ENCODE measurements at places on chromosomes 11 and 22.

- H3K4me1 ChIP-seq, result peaks cover 48% of the 10 kb centered on the region
- H3K27me3 ChIP-seq, result no peaks in the 10 kb centered on the region
- peak; percentile 91 for DNase-seq
- H3K27ac ChIP-seq, result peak within 1 kb of the TSS; percentile 100
These were observed at the start of gene CSTF3 for GRCh38 chr11:33161120-33162005. CSTF3 (minus strand) TSS chr11:33161480; CDS start chr11:33161325, 155 bp downstream.

DNA sequence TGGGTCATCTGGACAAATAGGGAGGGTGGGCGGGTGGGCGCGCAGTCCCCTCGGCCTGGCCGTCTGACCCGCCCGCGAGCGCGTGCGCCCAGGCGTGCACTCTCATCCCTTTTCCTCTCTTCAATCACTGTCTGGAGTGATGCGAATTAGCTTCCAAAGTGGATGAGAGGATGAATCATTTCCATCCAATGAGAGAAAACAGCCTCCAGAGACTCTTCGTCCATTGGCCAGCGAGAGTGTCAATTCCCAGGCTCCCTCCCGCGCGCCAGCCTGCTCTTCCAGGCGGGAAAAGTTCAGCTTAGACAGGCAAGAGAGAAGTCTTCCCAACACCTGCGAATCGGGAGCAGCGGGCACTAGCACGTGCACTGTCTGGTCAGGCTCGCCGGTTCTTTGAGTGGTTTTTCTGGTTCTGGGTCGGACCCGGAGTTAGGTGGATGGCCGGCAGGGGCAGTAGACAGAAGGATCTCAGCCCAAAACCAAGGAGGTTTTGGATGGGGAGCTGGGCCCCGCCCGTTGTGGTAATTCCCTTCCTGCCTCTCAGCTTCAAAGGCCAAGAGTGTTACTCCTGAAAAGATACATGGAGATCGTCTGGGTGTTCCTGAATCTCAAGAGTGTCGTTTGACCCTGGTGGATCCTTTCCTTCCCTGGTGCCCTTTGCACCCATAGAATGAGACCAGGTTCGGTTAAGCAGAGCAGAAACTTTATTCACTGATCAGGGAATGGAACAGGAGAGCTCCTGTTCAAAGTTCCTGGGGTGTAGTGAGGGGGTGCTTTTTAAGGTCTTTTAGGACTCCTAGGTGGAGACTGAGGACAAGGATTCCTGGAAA, 33.4 kb upstream of the GLYATL1 start:
- peaks cover 15% of the 10 kb centered on the region for H3K4me1 ChIP-seq
- H3K27me3 ChIP-seq, result peaks cover 55% of the 10 kb centered on the region
- no peak overlapping the region for H3K4me3 ChIP-seq
- no peak for DNase-seq
- H3K36me3 ChIP-seq, result no peaks in the 10 kb centered on the region

- H3K27ac ChIP-seq, result no peak overlapping the region
- H3K27me3 ChIP-seq, result no peaks in the 10 kb centered on the region
- H3K4me1 ChIP-seq, result peaks cover 18% of the 10 kb centered on the region
- peaks cover 2% of the 10 kb centered on the region for H3K36me3 ChIP-seq
- no peak overlapping the region for H3K4me3 ChIP-seq
These were observed 86.1 kb upstream of the SPON1 start for GRCh38 chr11:13876423-13876822.

- H3K4me3 ChIP-seq, result no peak overlapping the region
- H3K4me1 ChIP-seq, result no peaks in the 10 kb centered on the region
- no peaks in the 10 kb centered on the region for H3K36me3 ChIP-seq
- H3K27me3 ChIP-seq, result no peaks in the 10 kb centered on the region
These were observed 1017.5 kb upstream of the TENM4 start for GRCh38 chr11:80458376-80458775.

DNA sequence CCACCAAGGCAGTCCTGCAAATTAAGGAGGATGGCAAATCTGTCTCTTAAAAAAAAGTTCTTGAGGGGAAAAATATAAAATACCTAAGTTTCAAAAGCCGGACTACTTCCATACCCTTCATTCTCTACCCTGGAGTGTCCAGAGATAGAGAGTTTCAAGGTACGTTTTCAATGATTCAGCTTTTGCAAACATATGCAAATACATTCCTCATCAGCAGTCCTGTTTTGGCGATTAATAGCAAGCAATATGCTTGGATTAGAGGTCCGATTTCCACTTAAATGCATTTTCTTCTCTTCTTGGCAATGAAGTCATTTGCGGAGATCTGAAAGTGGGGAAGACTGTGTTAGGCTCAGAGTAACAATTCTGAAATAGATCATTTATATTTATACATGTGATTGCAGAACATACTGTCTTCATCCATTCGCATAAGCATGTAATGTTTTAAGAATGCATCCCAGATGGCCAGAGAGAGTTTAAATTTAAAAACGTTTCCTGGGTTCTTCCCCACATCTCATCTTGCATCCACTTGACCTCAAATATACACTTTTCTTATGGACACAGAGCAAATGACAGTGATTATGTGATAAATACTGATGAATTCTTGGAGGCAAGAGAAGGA, 13.8 kb upstream of the TFIP11 start:
- H3K27ac ChIP-seq, result no peak overlapping the region
- DNase-seq, result no peak
- peaks cover 1% of the 10 kb centered on the region for H3K4me1 ChIP-seq
- no peak overlapping the region for H3K4me3 ChIP-seq
- no peaks in the 10 kb centered on the region for H3K27me3 ChIP-seq

DNA sequence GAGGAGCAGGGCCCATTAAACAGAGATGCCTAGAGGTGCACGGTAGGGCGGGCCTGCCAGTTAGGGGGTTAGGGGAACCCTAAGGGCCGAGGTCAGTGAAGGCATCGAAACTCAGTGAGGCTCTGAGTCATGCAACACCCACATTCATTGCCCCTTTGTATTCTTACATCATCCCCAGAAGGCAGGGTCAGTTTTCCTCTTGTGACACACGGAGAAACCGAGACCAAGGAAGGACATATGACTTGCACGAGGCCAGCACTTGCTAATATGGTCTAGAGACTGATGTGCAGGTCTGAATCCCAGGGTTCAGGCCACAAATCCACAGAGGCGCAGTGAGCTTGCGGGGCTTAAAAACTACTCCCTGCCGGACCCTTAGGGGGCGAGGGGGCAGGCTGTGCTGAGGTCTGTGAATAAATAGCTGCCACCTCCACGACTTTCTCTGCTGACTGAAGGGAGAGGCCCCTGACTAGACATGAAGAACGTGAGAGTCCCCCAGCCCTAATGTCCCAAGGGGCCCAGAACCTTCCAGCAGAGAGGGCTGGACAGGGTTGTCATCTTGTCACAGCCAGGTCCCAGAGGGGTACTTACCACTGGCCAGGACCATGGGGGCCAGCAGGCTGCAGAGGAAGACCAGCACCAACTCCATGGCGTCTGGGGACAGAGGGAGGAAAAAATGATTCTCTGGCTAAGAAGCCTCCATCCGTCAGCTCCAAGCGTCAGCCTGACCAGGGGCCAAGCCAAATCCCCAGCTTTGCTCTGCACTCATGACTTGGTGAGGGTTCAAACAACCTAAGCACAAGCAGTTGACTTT, 17.8 kb upstream of the FXYD2 start:
- no peaks in the 10 kb centered on the region for H3K36me3 ChIP-seq
- peaks cover 5% of the 10 kb centered on the region for H3K4me1 ChIP-seq
- no peaks in the 10 kb centered on the region for H3K27me3 ChIP-seq
- DNase-seq, result no peak

DNA sequence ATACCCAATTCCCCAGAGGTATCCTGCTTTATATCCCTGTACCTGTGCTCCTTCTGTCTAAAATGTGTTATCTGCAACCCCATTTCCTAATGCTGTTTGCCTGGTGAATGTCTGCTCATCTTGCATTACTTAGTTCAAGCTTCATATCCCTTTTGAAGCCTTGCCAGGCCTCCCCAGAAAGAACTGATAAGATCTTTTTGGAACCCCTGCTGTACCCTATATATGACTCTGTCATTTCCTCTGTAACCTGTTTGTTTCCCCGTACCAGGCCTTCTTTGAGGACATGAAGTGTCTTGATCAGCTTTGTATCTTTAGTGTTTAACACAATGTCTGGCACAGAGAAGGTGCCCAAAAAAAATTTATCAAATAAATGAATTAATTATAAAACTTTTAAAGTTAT, 77.6 kb downstream of the LIF start:
- no peak overlapping the region for H3K27ac ChIP-seq
- no peak overlapping the region for H3K4me3 ChIP-seq
- peaks cover 4% of the 10 kb centered on the region for H3K4me1 ChIP-seq
- no peak for DNase-seq

DNA sequence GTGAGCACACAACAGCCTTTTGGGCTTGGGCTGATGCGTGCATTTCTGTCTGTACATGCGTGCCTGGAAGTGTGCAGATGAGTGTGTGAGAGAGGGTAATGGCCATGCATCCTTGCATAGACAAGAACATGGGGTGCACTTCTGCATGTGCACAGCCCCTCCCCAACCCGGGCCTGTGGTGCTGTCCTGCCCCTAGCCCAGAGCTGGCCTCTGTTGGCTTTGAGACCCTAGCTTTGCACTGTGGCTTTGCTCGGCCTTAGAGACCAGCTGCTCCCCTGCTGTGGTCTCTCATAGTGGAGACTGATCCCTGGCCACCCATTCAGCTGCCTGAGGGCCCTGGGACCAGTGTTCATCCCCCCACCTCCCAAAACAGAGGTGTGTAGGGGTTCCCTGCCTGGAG, 25.4 kb downstream of the ST3GAL4 start:
- no peak overlapping the region for H3K4me3 ChIP-seq
- H3K4me1 ChIP-seq, result no peaks in the 10 kb centered on the region
- no peaks in the 10 kb centered on the region for H3K36me3 ChIP-seq
- no peak overlapping the region for H3K27ac ChIP-seq

GRCh38 chr22:19706661-19707151, 7.6 kb upstream of the SEPTIN5 start:
- no peak overlapping the region for H3K27ac ChIP-seq
- H3K4me1 ChIP-seq, result no peaks in the 10 kb centered on the region
- no peak overlapping the region for H3K4me3 ChIP-seq
- H3K36me3 ChIP-seq, result no peaks in the 10 kb centered on the region

DNA sequence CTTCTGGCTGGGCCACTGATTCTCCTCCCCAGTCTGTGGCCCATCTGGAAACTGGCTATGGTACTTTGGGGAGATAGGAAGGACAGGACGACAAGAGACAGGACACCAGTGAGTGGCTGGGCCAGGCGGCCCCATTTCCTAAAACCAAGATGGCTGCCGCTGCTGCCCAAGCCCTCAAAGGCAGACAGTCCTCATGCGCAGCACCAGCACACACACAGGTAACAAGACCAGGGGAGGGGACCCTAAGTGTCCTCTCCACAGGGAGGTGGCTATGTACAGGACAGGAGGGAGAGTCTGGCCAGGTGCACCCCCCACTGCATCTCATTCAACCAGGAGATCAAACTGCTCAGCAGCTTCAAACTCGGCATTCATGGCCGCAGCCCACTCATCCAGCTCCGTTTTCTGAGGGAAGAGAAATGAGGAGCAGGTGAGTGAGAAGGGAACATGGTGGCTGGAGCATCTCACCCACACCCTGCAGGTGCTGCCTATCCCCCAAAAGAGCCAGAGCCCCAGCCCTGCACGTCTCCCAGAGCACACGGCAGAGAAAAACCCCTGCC, 5.0 kb downstream of the CDCA5 start:
- DNase-seq, result no peak

DNA sequence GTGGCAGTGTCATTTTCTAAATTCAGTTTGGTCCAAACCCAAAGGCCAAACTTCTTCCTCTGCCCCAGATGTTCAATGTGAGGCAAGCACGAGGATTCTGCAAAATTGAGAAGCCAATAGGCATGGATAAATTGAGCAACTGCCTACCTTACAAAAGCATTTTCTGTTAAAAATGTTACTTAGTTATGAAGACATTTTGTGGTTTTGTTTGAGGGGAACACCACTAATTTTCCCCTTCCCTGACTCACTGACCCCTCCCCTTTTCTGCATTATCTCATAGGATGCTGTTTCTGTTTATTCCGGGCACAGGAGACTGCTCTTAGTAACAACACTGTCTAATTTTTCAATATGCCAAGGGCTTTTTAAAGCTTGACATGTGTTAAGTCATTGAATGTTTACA, 462.8 kb downstream of the INSC start:
- no peak overlapping the region for H3K4me3 ChIP-seq
- DNase-seq, result no peak
- H3K27ac ChIP-seq, result no peak overlapping the region

- peaks cover 18% of the 10 kb centered on the region for H3K36me3 ChIP-seq
- H3K4me3 ChIP-seq, result no peak overlapping the region
- H3K27me3 ChIP-seq, result no peaks in the 10 kb centered on the region
These were observed 971.4 kb downstream of the DLG2 start for GRCh38 chr11:84655712-84656111.

GRCh38 chr11:61153593-61154095, 7.6 kb downstream of the VPS37C start:
- peaks cover 28% of the 10 kb centered on the region for H3K4me1 ChIP-seq
- no peak for DNase-seq
- no peaks in the 10 kb centered on the region for H3K27me3 ChIP-seq

GRCh38 chr11:26018336-26018735, 313.6 kb upstream of the ANO3 start:
- H3K27me3 ChIP-seq, result no peaks in the 10 kb centered on the region
- DNase-seq, result no peak
- no peak overlapping the region for H3K27ac ChIP-seq
- no peak overlapping the region for H3K4me3 ChIP-seq
- H3K4me1 ChIP-seq, result no peaks in the 10 kb centered on the region

DNA sequence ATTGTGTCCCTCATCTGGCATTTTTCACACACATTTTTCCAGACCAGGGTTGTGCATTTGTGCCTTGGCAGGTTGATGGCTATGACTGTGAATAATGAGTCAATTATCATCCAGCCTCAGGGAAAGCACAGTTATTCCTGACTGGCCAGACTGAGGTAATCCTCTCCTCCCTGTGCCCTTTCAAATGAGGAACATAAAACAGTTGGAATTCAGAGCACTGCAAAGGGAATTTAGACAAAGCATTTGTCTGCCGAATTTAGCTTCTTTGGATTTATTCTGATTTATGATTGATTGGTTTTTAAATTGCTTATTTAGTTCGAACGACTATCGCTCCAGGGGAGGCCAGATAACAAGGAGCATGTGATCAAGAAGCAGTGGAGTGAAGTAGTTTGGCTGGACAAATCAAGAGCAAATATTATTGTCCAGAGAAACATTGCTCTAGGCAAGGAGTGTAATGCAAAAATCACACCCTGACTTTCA, 30.8 kb upstream of the RAG2 start:
- H3K4me1 ChIP-seq, result no peaks in the 10 kb centered on the region
- H3K4me3 ChIP-seq, result no peak overlapping the region
- no peaks in the 10 kb centered on the region for H3K36me3 ChIP-seq

Measured in naive thymus-derived CD8-positive, alpha-beta T cell (primary cell).